ENCODE measurements at places on chromosomes 5 and 9.

GRCh38 chr9:104836235-104836634 is 72.3 kb downstream of the NIPSNAP3B start:
- DNase-seq = no peak

DNA sequence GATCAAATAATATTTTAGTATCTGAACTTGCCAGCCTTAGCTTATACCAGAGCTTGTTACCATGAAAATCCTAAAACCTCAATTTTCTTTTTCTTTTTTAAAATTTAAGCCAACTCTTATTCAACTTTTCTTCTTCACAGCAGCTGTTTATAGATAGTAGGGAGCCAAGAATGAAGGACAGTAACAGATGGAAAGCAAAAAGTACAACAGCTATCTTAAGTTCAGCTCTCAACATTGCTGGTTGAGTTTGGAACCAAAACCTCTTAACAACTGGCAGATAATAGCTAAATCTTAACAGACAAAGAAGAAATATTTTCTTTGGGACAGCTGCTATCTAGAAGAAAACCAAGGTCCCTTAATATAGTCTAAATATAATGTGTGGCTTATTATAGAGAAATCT is 74.7 kb downstream of the PJA2 start:
- DNase-seq = no peak

DNA sequence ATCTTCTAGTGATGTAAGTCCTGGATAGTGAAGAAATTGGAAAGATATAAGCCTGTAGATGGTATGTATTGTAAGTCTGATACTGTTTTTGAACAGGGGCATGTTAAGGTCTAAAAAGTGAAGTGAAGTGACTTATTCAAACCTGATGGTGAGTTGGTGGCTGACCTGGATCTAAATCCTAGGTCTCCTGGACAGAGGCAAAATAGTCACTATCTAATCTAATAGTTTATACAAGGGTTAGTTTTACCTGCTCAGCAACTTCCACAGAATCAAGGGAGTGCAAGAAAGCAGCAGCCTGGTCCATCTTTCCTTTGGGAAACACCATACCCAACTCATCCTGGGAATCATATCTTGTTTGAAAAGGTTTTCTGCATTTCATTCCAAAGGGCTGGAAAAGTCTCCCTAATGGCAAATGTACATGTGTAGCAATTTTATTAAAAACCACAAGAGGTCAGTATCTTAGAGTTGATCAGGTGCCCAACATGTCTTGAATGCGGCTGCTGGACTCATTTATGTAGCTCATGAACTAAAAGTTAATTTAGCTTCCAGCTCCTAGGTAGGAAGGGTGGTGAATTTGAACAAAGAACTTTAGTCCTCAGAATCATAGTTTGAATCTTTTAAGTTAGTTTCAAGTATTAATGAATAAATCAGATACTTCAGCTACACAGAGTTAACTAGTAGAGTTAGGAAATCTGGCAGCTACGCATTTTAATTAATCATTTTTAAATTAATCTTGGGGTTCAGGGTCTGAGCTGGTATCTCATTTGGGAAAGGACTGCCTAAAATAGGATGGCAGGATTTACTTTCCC is 26.0 kb downstream of the SKP2 start:
- peak; percentile 72 for DNase-seq

- DNase-seq = no peak
These were observed 100.0 kb downstream of the ADGRV1 start for GRCh38 chr5:90658620-90659019.

DNA sequence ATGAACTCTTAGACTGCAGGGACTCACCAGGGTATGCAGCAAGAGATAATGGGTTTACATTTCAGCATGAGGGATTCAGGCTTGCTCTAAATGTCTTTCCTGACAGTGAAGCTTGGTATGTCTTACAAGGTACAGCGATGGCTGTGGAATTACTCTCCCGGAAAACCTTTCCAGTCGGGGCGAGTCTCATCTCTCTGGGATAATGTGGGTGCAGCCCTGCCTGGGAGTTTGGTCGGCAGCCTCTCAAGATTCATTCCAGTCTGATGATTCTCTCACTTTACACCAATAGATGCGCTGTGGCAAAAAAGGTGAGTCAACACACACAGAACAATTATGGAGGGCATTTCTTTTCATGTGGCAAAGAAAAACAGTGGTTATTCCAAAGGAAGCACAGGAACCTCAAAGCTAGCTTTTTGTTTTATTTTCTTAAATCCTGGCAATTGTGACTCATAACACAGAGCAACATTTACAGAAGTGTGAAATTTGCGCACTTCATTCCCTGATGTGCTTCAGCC is 190.3 kb downstream of the DCP2 start:
- peak; percentile 57 for DNase-seq

DNA sequence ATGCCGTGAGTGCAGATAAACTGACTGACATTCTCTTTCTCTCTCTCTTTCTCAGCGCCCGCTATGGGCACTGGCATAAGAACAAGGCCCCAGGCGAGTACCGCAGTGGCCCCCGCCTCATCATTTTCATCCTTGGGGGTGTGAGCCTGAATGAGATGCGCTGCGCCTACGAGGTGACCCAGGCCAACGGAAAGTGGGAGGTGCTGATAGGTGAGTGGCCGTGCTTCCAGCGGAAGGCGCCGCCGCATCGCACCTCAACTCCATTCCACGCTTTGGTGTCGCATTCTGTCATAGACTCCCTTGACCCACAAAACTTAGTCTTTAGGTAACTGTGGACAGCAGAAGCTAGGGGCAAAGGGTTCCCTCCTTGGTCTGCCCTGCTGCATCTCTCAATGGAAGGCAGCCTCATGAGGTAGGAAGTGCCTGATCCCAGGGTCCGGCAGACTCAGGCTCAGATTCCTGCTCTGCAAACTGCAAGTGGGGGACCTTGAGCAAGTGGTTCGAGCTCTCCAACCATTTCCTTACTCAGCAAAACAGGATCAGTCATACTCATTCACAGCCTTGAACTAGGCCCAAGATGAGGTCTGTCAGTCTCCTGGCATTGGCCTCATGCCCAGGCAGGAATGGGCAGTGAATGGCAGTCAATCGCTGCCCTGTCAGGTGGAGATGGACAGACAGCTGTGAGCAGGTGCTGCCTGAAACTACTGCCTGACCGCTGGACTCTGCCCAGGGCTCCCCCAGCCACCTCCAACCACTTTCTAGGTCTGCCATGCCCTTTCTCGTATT is 24.2 kb upstream of the CFAP157 start:
- DNase-seq = no peak

GRCh38 chr9:113267911-113268566 is 7.3 kb downstream of the CDC26 start:
- DNase-seq = no peak

DNA sequence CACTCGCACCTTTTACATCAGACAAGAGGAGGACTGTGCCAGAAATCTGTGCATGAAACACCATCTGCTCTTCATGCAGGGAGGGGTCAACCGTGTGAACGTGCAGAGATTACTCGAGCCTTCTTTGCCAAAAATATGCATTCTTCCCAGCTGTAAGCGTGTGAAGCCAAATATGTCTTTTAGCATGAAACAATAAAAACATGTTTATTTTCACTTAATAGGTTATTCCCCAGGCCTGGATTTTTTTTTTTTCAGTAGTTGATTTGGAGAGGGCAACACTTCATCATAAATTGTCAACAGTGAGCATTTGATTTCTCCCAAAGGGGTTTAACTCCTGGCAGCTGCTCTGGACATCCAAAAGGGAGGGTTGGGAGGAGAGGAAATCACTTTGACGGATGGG is 23.8 kb downstream of the PLAC8L1 start:
- DNase-seq = no peak

DNA sequence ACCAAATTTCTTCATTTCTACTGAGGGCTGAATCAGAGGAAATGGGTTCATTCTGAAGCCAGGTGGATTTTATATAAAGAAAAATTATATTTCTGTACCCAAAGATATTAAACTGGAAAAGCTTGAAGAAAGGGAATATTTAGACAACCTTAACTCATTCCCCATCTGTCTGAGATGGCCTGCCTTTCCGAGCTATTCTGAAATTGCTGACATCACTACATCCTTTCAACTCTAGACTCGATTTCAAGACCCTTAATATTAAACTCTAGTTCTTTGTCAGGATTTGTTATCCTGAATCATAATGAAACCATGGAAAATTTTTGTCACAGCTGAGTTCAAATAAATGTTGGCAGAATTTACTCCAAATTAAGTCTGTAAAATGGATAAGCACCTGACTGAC is 818.5 kb upstream of the SEMA6A start:
- DNase-seq = no peak

DNA sequence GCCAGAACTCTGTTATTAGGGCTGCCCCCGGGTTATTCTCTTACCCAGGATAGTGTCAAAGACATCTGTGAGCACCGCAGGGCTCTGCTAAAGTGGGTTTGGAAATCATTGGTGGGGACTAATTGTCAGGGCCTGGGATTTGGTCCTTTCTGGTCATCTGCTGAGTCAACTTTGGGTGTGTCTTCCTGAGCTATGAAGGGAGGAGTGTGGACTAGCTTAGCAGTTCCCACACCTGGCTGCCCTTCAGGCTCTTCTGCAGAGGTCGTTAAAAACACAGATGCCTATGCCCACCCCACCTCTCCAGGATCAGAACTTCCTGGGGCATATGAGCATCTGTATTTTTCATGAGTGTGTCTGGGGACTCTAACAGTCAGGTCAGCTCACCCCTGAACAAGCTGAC is 352.2 kb downstream of the SLIT3 start:
- DNase-seq = no peak

- no peak for DNase-seq
These were observed 395.1 kb downstream of the ARHGEF28 start for GRCh38 chr5:74021126-74021525.

- DNase-seq = no peak
These were observed 184.2 kb downstream of the FSTL4 start for GRCh38 chr5:133428072-133428660.

DNA sequence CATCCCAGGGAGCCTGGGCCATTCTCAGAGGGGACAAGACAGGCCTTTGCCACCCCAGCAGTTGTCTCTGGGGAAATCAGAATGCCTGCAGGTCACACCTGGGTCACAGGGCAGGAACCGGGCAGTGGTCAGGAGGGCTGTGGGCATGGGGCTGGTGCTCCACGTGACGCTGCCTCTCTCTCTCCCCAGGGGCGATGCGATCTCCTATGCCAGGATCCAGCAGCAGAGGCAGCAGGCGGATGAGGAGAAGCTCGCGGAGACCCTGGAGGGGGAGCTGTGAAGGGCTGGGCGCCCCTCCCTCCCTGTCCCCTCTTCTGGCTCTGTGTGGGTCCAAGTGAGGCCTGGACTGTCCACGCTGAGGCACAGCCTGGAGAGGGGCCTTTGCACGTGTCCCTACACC is 8.6 kb downstream of the CACFD1 start:
- no peak for DNase-seq

Measured in cardiac muscle cell (in vitro differentiated cells and primary cell).